ENCODE measurements at places on chromosomes 5 and 9.

DNA sequence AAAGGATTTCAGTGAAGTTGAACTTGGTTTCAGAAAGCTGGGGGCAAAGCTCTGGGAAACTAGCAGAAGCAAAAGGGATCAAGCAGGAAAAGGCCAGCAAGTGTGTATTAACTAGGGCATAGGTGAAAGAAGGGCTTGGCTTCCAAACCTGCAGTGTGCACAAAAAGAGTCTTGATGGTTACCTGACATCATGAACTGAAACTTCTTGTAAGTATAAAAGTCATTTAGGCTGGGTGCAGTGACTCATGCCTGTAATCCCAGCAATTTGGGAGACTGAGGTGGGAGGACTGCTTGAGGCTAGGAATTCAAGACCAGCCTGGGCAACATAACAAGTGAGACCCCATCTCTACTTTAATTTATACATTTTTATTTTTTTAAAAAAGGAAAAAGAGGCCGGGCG lies 216.4 kb downstream of the EPB41L4A start:
- DNase-seq: no peak

DNA sequence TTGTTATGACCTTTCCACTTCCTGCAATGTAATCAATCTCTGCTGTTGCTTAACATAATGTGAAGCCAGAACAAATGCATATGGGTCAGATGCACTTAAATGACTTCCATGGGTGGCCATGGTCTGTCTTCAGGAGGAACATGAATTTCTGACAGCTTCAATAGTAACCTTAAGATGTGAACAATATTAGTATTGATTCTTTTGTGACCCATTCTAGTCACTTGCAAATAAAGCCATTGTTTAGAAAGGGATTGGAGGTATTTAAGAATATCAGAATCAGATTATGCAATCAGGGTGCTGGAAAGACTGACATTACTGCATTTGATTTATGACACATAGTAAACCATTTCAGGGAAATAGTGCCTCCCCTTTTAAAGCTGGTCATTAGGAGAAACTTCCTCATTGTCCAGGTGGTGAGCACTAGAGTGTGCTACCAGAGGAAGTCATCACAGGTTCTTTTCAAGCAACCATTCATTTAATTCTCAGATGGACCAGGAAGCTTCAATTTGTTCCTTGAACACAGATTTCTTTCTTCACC lies 32.1 kb downstream of the GRIN3A start:
- DNase-seq: peak; percentile 8

DNA sequence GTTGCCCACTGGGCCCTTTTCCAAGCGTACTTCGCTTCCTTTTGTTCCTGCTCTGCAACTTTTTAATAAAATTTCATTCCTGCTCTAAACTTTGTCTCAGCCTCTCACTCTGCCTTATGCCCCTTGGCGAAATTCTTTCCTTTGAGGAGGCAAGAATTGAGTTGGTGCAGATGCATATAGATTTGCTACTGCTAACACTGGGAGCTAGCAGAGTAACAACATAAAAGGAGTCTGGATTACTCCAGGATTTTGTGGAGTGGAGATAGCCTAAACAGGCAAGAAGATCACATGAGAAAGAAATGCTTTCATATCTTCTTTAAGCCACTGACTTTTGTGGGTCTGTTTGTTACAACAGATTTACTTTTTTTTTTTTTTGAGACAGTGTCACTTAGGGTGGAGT lies 12.9 kb upstream of the RFESD start:
- DNase-seq: no peak

DNA sequence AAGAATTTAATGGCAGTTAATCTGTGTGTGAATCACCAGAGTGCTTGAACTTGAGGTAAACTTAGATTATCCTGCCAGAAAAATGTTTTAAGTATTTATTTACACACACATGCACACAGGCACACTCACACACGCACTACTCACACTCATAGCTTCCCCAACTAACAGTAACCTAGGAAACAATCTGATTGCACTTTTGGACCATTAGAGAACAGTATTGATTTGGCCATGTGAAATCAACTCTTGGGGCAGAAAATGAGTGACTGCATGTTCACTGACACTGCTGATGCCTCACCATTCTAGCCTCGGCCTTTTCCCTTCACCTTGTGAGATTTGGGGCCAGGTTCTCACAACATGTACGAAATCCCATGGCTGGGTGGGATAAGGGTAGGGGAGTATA lies 64.1 kb downstream of the SLC1A3 start:
- no peak for DNase-seq

DNA sequence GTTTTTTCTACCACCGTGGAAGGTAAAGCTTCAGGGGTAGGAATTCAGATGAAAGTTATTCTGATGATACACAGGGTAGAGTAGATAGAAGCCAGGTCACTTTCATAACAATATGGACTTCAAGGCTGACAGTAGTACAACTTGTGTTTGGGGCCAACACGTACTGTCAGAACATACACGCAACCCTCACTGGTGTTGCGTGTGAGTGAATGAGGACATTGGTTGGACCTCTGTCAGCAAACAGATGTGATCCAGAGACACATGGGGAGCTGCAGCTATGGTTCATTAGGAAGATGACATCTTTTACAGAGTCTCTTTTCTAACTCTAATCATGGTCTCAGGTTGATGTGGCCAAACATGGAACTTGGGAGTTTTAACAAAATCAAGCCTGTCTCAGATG lies 70.1 kb upstream of the MOCS2 start:
- DNase-seq: no peak

GRCh38 chr9:28563291-28563934 lies 990.1 kb upstream of the C9orf72 start:
- DNase-seq: no peak

GRCh38 chr9:33311953-33312352 lies 21.6 kb downstream of the NFX1 start:
- DNase-seq: no peak

GRCh38 chr5:14180437-14180836 lies 37.3 kb downstream of the TRIO start:
- no peak for DNase-seq

DNA sequence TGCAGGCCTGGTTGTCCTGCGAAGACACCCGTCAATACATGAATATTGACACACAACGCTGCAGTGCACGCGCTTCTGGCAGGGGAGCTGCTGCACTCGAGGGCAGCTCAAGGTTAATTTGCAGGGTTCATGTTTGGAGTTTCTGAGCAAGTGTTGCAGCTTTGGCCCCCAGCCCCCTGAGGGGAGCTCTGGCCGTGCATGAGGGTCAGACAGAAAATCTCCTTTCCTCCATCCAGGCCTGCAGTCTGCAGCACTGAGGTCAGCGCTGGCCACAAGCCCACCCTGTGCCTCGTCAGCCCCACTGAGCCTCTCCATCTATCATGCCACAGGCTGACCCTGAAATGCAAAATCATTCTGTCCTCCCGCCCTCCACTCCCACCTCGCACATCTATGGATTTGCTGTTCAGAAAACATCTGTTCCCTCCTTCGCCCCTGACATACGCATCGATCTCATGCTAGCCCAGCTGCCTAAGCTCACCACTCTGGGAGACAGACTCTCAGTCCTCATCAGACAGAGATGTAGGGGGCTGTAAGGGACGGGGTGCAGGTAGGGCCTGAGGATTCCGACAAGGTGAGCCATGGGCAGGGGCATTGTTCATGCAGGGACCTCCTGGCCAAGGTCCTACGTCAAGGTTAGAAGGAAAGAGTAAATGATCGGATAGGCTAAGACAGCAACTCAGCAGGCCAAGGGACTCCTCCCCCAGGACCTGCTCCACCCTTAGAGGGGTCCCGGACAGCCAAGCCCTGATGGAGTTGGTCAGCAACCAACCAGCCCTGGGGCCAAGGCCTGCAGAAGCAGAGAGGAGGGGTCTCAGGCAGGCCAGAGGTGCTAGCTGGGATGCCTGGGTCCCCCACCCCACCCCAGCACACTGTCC lies 125.1 kb downstream of the KCNIP1 start:
- DNase-seq: no peak

DNA sequence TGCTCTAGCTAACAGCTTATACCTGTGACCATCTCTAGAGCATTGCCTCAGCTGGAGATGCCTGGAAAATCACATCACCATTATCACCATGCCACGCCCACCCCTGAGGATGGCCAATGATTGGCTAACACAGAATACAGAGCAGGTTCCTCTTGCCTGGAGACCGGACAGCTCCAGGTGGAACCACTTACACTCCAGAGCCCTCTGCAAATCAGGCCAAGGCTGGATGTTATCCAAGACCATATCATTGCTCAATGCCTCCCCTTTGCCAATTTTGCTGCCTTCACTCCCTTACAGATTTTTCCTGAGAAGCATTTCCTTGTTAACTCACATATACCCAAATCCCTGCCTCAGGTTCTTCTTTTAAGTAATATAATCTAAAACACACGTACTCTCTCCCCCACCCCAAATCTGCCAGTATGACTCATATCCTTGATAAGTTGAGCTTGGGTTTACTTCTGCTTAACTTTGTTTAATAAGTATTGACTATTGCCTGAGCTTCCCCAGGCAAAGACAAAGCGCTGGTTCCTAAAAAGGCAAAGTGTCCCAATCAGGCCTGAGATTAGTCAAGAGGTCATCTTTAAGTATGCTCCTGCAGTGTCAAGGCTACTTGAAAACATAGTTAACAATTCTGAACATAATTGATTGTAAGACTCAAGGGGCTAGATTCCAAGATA lies 309.6 kb downstream of the EPB41L4A start:
- no peak for DNase-seq

DNA sequence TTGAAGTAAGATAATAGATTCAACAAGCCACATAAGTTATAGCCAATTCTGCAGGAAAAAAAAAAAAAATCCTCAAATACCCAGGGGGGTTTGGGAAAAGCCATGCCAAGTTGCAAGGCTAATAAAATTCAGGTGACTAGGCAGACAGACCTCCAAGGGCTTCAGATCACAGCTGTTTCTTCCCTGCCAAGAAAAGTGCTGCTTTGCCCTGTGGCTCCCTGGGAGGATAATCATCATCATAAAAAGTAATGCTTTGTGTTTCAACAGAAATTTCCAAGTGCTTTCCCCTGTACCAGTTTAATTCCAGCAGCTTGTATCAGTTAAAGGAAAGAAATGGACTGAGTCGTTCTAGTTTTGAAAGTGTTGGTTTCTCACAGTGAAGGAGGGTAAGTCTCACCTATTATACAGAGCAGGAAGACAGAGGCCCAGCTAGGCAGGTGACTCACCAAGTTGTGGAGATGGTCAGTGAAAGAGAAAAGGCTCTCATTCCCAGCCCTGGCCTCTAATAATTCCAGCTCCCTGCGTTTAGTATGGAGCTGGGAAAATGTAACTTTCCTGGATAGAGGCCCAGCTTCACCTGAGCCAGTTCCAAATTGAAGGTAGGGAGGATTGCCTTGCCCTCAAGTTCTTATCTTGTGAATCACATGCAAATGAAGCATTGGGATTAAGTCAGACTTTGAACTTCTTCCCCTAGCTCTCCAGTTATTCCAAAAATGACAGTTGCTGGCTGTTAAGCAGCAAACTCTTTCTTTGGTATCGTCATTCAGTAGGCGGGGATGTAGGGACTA lies 263.4 kb downstream of the GRIA1 start:
- no peak for DNase-seq

GRCh38 chr9:121213136-121213806 lies 11.6 kb upstream of the RAB14 start:
- DNase-seq: peak; percentile 95

DNA sequence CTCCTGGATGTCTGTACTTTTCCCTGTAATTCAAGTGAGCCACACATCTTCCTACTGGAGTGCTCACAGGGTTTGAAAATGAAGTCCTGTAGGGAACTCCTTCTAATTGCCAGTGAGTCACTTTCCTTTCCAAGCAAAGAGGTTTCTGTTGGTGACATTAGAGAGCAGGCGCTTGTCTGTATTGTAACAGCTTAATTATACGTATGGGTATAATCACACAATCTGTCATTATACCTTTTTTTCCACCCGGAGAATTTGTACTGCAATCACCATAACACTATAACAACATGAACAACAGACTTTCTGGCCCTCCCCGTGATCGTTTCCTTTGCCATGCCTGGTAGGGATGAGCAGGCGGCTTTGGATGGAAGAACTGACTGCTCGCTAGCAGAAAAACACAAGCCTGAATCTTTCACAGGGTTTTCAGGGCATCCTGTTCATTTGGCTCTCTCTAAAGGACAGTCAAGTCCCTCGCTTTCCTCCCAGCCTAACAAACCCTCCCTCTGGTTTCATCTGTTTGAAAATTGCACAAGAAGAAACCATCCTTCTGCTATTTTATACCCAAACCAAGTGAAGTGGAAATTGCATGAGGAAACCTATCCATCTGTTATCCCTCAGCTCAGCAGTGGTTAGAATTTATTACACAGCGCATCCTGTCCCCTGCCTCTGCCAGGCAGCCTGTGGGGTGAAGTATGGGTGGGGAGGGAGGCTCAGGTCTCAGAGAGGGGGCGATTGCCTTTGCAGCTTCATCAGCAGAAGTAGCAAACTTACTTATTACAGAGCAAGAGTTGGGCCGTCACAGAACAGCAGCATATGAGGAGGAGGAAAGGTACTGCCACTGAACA lies 307.0 kb upstream of the TLE4 start:
- DNase-seq: peak; percentile 50

GRCh38 chr9:30244877-30245276 lies 2139.6 kb upstream of the ACO1 start:
- no peak for DNase-seq

DNA sequence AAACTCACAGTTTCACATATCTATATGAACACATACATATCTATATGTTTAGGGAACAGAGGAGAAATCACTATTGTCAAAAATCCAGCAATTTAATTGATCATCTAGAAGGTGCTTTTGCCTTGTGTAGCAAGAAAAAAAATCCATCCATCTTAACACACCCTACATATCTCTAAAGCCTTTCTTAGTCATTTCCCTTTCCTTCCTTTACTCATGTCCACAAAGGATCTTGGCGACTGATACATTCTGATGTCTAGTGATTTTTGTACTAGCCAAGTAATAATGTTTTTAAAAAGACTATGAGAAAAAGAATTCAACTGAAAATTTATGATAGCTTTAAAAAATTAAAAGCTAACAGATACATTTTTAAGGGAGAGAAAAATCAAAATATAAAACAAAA lies 22.5 kb downstream of the ZDHHC21 start:
- DNase-seq: no peak

DNA sequence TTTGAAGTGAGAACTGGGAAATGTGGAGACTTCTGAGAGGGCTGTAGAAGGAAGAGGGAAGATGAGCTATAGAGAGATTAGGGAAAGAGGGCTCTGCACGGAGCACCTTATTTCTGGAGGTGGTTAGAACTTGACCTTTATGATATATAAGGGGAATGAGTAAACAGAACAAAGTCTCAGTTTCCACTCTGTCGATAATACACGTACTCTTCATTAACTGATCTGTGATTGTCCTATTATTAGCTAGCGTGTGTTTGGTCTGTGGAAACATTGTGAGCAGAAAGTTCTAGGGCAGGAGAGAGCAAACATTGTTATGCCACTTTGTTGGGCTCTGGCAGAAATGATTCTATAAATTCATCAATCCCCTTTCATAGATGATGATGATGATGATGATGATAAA lies 118.5 kb downstream of the UGCG start:
- DNase-seq: no peak

DNA sequence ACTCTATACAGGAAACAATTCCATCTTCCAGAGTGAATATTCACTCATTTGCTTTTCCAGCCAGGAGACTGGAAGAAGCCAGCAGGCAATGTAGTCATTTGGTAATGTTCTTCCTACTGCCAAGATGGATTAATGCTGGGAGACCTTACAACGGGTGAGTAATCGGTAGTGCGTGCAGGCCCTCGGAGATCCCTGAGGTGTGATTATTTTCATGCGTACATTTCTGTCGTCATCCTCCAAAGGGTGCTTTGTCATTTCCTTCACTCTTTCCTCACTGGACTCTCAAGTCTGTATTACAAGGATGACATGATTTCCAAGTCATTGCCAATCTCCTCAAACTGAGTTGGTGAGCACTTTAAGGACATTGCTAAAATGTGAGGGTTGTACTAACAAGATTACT lies 263.5 kb downstream of the CWC27 start:
- no peak for DNase-seq

GRCh38 chr5:172815631-172816030 lies 18.4 kb upstream of the ERGIC1 start:
- DNase-seq: no peak
